Fibroblast of lung (primary cell): ENCODE measurements at places on chromosomes 13 and 19.

DNA sequence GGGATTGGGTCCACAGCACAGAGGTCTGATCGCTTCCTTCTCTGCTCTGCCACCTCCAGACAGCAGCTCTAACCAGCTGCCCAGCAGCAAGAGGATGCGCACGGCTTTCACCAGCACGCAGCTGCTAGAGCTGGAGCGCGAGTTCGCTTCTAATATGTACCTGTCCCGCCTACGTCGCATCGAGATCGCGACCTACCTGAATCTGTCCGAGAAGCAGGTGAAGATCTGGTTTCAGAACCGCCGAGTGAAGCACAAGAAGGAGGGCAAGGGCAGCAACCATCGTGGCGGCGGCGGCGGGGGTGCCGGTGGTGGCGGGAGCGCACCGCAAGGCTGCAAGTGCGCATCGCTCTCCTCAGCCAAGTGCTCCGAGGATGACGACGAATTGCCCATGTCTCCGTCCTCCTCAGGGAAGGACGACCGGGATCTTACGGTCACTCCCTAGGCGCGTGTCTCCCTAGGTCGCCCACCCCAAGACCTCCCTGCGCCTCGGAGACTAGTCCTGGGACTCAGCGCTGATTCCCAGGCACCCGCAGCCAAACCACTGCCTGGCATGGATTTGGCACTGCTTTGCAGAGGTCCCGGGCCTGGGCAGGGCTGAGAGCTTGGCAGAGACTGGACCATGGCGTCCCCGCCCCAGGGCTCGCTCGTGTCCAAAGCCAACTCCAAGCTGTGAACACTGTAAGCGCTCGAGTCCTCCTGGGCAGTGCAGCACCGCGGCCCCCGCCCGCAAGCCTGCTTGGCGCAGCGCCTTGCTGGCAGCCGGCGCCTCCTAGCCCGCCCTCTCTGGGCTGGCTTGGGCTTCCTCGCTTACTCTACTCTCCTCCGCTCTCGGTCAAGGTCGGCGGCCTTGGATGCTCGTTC, 1.5 kb downstream of the GSX1 start:
- DNase-seq = no peak

DNA sequence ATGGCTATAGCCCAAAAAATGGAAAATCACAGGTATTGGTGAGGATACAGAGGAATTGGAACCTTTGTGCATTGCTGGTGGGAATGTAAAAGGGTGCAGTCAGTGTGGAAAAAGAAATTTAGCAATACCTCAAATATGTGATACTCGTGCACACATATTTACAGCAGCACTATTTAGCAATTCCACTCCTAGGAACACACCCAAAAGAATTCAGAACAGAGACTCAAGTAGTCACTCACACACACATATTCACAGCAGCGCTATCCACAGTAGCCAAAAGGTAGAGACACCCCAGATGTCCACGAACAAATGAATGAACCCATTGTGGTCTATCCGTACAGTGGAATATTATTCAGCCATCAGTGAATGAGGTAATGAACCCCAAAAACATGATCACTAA, 114.0 kb downstream of the COL4A2 start:
- peak; percentile 48 for DNase-seq

DNA sequence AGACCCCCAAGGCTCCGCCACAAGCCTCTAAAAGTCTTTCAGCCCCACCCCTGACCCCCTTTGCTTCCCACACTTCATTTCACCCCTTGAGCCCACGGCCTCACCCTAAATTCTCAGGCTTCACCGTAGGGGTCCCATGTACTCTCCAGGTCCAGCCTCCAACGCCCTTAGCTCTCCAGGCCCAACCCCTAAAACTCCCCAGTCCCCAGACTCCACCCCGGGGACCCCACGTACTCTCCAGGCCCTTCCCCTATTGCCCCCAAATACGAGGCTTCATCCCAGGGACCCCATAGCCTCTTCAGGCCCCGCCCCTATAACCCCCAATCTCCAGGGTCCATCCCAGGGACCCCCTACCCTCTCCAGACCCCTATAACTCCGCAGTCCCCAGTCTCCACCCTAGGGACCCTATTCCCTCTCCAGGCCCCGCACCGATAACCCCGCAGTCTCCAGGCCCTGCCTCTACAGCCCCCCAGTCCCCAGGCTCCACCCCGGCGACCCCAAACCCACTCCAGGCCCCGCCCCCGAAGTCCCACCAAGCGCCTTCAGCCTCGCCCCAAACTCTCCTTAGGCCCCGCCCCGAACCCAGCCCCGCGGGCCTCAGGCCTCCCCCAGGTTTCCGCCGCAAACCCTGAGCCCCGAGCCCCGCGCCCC, 619 bp downstream of the MED16 start:
- DNase-seq = no peak

DNA sequence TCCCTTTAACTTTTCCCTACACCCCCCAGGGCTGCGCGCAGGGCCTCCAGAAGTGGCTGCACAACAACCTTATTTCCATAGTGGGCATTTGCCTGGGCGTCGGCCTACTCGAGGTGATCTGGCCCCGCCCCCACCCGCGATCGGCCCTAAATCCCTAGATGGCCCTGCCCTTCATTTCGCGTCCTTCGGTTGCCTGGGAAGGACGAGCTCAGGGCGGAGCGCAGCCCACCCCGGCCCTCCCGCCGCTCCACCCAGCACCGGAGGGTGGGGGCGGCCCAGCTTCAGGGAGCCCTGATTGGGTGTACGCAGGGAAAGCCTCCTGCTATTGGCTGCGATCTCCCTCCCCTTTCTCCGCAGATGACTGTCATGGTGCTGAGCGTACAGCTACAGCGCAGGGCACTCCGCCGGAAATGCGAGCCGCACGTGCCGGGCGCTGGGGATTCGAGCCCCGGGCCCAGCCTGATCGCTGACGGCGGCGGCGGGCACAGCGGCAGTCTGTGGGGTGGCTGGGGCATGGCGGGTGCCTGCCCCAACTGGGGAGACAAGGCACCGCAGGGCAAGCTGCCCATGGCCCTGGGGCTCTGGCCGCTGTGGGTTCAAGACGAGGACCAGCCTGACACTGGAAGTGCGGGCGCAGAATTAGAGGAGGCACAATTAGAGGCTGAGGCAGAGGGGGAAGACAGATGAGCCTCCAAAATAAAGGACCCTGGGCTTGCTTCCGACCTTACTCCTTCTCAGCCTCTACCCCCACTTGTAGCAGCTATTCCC, 4.3 kb downstream of the CD37 start:
- DNase-seq = peak; percentile 87

DNA sequence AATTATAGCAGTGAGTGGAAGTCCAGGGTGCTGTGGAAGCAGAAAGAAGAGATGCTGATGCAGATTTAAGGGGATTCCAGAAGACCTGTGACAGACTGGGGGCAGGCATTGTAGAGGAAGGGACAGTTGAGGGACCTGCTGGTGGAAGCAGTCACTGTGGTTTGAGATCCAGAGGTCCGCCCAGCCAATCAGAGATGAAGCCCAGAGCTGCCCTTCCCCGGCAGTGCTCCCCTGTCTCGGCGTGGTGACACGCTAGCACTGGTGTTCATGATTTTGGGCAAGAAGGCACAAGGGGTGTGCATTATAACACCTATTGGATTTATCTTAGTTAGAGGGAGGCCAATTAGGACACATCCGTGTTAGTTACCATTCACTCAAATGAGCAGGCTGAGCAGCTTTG, 16.1 kb downstream of the TNFRSF19 start:
- no peak for DNase-seq

GRCh38 chr19:5231857-5232678, 108.5 kb downstream of the PTPRS start:
- peak; percentile 18 for DNase-seq

- peak; percentile 57 for DNase-seq
Observed at GRCh38 chr13:93769101-93769500, 542.5 kb downstream of the GPC6 start.

DNA sequence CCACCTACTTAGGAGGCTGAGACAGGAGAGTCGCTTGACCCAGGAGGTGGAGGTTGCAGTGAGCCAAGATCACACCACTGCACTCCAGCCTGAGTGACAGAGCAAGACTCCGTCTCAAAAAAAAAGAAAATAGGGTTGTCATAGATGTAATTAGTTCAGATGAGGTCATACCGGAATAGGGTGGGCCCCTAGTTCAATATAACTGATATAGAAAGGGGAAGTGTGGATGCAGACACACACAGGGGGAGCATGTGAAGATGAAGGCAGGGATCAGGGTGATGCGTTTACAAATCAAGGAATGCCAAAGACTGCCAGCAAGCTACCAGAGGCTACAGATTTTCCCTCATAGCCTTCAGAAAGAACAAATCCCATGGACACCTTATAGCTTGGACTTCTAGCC, 24.3 kb upstream of the EEF1AKMT1 start:
- DNase-seq = no peak

DNA sequence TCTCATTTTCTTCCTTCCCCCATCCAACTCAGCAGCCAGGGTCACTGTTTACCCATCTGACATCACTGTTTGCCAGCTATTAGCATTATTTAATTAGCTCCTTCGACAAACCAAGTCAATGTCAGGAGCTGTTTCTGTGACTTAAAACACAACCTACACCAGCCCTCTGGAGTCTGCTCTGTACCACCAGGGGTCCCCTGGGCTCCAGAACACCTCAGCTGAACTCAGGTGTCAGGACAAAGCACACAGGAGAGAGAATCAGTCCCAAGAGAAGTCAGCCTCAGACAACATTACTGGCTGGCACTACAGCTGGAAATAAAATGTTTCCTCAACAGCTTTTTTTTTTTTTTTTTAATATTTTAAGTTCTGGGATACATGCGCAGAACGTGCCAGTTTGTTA, 45.1 kb downstream of the DCLK1 start:
- no peak for DNase-seq

DNA sequence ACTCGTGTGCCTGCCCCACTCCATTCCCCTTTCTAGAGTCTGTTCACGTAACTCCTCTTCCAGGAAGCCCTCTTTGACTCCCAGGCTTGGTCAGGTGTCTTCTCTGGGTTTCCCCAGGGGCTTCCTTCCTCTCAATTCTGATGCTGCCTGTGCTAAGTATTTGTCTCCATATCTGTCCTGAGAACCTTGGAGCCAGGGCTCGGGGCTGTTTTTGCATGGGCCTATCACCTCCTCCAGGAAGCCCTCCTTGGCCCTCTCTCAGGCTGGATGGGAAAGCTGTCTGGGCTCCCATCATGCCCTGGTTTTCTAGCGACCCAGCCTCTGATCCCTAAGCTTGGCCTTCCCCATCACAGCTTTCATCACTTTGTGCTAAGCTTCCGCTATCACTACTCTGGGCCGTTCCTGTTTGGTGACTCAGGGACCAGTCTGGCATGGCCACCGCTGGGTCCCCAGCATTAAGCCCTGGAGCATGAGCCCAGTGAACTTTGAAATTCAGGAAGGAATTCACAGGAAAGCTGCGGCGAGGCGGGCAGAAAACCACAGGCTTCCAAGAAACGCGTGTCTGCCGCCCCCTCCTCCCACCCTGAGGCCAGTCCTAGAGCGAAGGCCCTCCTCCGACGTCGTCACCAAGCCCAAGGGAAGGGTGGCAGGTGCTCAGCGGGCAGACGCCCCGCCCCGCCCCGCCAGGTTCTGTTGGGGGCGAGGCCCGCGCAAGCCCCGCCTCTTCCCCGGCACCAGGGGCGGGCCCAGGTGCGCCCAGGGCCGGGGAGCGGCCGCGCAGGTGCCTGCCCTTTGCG, 486 bp upstream of the SPINT2 start:
- peak; percentile 69 for DNase-seq

GRCh38 chr13:113119166-113119821, 3.3 kb upstream of the F10 start:
- no peak for DNase-seq

DNA sequence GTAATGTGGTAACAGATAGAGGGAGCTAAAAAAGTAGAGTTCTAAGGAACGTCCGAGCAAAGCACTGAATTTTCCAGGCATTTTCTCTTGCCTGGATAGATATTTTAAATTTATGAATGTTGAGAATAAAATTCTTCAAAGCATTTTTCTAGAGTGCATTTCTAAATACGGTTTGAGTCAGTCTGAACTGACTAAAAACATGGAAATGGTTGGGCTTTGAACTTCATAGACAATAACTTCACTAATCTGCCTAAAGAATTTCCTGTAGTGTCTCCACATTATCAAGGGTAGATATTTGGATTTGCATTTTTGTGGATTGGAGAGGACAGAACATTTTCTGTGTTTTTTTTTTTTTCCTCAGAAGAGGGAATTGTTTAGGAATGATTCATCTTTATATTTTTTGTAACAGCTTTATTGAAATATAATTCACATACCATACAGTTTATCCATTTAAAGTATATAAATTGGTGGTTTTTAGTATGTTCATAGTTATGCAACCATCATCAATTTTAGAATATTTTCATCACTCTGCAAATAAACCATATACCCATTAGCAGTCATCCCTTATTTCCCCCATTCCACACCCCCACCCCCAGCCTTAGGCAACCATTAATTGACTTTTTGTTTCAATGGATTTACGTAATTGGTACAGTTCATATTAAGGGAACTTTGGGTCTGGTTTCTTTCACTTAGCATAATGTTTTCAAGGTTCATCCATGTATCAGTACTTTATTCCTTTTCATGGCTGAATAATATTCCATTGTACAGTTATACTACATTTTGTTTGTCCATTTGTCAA, 20.7 kb downstream of the GARRE1 start:
- peak; percentile 97 for DNase-seq

GRCh38 chr19:40433391-40434216, 7.8 kb upstream of the SERTAD1 start:
- DNase-seq = peak; percentile 91

DNA sequence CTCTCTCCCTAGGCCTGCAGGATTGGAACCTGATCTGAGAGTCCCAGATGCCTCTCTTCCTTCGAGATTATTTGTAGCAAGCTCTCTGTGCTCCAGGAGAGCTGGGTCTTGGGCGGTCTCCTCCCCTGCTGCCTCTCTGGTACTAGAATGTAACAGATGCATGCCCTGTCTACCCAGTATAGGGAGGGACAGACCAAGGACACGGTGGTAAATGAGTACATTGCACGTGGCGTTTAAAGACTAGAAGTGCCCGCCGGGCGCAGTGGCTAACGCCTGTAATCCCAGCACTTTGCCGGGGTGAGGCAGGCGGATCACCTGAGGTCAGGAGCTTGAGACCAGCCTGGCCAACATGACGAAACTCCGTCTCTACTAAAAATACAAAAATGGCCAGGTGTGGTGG, 11.7 kb downstream of the SLC27A1 start:
- no peak for DNase-seq

DNA sequence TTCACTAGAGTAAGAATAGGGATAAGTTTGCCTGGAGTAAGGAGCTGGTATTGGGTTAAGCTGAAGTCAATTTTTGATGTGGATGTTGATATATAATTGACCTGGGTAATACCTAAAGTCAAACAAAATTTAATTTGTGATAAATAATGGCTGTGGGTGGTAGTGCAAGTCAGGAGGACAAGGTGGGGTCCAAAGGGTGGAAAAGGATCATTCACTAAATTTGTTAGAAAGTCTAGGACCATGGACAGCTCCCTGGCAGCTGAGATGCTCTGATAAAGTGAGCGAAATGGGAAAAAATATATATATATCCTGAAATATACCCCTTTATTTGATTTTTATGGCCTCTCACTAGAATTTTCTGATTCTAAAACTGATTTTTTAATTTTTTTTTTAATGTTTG, 463.5 kb downstream of the GPC6 start:
- DNase-seq = no peak
